Left forelimb (tissue), 1 donor: ENCODE measurements at places on chromosomes 7 and 10.

DNA sequence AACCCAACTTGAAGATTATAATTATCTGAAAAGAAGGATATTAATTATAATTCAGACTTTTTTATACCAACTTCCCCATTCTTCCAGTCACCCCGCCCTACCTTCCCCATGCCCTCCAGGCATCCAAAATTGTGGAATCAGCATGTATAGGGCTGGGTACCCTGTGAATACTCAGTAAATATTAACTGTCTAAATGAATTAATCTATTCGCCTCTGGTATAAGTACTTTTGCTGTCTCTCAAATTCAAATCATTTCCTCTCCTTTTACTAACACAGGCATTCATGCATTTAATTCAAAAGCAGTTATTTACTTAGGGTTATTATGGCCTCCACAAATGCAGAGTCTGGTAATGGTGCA lies 26.5 kb upstream of the GOT1 start:
- no peak for DNase-seq

DNA sequence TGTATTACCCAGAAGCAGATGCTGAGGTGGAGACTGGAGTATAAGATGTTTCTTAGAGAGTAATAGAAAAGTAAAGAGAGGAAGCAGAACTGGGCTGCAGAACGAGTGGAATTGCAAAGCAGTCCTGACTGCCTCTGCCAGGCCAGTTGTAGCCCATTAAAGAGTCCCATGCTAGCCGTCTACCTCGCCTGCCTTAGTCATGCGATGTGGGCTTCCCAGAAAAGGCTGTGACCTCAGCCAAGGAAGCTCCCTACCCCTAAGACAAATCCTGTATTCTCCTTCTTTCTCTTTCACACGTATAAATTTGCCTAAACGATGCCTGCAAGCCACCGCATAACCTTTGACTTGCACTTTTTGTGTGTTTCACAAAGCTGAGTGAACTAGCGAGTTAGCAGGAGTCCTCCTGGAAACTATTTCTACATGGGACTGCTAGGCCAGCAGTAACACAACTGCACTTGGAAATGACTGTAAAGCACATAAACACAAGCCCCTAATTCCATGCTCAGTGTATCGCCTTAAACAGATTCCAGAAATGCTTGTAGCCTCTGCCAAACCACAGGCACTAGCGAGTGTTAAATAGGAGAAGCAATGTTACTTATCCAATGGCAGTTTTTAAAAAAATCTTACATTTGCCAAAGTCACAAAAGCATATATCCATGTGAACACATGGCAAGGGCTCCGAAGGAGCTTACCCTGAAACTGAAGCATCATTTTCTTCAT lies 47.4 kb upstream of the GNAI1 start:
- DNase-seq = no peak

- DNase-seq = no peak
Observed at GRCh38 chr7:101998906-101999240, 181.4 kb downstream of the CUX1 start.

GRCh38 chr7:83143107-83143506 lies 19.6 kb downstream of the PCLO start:
- DNase-seq = no peak

DNA sequence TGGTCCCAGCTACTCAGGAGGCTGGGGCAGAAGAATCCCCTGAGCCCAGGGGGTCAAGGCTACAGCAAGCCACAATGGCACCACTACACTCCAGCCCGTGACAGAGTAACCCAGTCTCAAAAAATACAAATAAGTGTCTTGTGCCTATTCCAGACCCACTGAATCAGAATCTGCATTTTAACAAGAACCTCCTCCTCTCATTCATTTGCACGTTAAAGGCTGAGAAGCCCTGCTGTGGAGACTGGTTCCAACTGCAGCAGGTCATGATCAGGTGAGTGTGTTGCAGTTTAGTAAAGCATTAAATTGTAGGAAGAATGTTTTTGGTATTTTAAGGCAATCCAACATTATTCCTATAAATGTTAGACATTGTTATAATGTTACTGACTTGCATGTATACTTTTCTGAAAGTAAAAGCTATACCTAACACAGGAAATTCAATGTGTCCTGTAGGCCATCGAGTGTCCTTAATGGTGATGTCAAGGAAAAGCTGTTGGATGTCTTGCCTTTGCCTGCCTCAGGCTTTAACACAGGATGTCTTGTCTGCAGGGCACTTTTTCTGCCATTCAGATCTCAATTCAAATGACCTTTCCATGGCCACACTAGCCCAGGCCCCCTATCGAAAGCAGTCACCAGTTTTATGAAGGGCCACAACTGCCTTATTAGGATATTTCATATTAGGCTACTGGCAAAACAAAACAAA lies 30.4 kb downstream of the MKRN1 start:
- DNase-seq = no peak

DNA sequence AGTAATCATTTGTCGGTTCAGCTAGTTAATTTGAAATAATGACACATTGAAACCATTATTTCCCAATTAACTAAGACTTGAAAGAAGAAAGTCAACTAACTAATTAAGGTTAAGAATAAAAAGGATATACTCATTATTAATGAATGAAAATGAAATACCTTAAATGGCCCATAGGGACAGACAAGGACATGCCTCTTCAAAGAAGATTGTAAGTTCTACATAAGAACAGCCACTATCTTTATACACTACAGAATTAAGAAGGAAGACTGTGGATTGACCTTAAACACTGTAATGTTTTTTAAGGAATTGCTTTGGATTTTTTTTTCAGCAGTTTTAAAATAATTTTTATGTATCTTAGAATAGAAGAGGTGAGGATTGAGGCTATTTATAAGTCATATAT lies 60.7 kb downstream of the CSTF2T start:
- DNase-seq = no peak

DNA sequence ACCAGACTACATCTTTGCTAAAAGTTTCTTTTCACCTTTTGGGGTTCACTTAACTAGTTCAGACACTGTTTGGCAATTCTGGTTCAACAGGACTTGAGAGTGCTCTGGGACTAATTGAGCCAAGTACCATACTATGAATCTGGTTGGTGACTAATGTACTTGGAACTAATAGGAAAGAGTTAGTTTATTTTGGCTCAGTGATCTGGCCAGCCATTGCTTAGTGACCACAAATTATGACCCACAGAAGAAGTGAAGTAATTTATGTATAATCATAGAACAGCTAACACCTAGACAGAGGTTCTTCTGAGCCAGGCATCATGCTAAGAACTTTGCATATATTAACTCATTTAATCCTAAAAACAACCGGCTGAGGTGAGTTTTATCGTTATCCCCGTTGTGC lies 126.5 kb upstream of the JCAD start:
- DNase-seq = no peak

GRCh38 chr7:87912121-87912520 lies 21.9 kb upstream of the ADAM22 start:
- DNase-seq = no peak

DNA sequence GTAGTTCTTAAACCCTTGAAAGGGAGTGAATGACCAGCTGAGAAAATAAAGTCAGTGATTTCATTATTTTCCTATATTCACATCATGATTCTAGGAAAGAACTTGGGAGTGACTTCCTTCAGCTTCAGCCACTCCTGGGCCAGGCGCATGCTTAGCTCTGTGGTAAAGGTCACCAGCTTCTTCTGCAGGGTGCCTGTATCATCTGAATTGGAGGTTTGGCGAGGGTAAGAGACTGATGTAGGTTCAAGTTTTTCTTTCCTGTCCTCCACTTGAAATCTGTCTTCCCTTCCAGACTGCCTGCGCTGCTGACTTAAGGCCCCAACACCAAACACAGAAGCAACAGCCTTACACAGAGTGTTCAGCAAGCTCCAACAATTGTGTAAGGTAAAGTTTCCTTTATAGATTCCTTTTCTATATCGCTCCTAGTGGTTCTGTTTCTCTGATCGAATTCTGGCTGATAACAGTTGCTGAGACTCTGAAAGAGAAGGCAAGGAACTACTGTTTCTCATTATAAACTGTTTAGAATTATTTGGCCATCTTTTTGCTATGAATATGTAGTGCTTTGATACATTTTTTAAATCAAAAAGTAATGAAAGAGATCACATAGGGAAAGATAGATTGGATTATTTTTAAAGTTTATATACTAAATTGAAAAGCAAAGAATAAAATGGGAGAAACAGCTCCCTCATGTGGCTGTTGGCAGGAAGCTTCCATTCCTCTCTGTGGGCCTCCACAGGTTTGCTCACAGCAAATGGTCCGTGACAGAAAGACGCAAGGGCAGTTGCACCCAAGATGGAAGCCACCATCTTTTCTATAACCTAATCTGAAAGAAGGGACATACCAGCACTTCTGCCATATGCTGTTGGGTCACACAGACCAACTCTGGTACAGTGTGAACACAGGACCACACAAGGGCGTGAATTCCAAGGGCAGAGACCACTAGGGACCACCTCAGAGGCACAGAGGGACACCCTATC lies 14.0 kb downstream of the GATAD1 start:
- no peak for DNase-seq
